ENCODE measurements at places on chromosomes 1 and 21.

DNA sequence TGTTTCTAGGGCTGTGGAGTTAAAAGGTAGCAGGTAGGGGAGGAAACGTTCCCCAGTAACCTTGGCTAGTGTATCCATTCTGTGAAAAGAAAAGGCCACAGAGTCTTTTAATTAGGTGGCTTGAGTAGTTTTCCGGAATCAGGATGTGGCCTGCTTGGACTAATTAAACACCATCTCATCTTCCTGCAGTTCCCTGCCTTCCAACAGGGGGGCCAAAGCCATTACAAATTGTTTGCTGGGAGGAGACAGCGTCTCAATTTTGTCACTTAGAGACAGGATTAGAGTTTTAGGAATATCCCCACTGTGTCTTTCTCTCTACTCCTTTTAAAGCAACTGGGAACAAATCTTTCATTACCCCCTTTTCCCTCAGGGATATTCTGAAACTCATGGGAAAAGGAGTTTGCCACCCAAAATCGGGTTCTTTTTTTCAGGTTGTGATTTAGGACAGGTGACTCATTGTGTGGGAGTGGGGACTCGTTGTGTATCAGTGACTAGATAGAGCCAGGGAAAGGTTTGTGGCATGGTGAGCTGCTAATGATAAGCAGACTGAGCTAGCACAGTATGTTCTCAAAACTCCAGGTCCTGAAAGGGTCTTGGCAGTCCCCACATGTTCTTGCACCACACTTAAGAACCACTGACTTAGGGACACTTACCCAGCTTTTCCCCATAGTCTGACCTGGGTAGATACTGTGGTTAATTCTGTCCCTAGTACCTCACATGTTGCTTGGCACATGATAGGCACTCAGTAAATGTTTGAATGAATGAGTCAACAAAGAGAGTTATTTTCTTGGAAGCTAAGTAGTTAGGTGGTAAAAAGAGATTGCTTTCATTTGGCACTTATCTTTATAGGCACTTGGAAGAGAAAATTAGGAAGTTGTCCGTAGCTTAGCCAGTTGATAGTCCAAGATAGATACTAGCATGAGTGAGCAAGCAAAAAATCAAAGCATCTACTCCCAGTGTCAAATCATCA lies 22.5 kb downstream of the INTS3 start:
- DNase-seq, result peak; percentile 64

DNA sequence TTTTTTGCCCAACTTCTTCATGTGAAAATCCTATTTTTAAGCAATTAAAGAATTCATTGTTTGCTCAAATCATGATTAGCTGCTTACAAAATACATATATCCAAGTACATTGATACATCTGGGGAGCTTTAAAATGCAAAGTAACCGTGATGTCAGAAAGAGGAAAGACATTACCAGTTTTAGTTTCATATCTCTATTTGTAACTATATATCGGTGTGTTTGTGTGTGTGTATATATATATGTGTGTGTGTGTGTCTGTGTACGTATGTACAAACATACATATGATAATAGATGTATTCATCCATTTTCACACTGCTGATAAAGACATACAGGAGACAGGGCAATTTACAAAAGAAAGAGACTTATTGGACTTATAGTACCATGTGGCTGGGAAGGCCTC lies 310.1 kb downstream of the DPYD start:
- DNase-seq, result no peak

- DNase-seq, result peak; percentile 49
Observed at GRCh38 chr1:77282187-77282865, 507 bp downstream of the AK5 start.

GRCh38 chr1:74464037-74464436 lies 48.4 kb downstream of the LRRC53 start:
- peak; percentile 5 for DNase-seq

DNA sequence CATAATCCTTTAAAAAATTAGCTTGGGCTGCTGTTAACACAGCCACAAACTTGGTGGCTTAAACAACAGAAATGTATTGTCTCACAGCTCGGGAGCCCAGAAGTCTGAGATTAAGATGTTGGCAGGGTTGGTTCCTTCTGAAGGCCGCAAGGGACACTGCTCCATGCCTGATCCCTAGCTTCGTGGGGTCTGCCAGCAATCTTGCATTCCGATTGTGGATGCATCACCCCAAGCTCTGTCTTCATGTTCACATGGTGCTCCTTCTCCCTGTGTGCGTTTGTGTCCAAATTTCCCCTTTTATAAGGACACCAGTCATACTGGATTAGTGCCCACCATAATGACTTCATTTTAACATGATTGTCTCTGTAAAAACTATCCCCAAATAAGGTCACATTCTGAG lies 5.0 kb upstream of the HHIPL2 start:
- peak; percentile 12 for DNase-seq

DNA sequence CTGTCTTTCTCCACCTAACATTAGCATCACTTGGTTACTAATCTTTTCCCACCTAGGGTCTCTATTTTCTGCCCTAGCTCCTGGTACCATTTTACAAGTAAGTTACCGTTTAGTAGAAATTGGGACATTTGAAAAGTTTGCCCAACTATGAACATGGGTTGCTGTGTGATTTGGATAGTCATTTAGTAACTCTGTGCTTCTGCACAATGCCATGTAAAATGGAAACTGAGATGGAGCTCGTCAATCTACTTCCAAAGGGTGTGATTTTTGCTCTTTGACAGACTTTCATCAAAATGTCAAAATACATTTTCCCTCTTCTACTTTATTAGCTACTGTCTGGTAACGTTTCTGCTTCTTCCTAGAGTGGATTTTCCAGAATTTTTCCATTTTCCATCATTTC lies 381.5 kb upstream of the B3GALT2 start:
- DNase-seq, result no peak

DNA sequence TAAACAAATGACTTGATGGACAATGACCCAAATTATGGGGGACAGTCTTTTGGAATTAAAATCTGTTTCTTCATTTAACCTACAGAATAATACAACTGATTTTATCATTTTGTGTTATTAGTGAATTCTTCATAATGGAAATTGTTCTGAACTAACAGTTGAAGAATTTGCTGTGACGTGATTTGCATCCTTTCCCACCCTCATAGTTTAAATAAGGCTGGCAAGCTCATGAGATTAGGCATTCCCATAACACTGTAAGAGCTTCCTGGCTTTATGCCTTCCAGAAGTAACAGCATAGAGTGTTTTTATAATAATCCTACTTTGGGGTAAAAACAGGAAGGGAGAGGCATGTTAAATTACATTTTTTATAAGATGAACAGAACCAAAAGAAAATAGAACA lies 95.7 kb downstream of the ATP6V1G3 start:
- peak; percentile 95 for DNase-seq
